Mucosa of gallbladder (tissue), 1 donor: ENCODE measurements at places on chromosomes 3 and 15. TPM values are rescaled to one million over a fixed set of nuclear protein-coding genes. Genes with fewer than 3 reads are reported as not detected.

Gene DAZL
- not detected for total RNA-seq

Gene PRICKLE2
- total RNA-seq = 28.3 TPM

Gene RYR3
- total RNA-seq = 2.0 TPM

DNA sequence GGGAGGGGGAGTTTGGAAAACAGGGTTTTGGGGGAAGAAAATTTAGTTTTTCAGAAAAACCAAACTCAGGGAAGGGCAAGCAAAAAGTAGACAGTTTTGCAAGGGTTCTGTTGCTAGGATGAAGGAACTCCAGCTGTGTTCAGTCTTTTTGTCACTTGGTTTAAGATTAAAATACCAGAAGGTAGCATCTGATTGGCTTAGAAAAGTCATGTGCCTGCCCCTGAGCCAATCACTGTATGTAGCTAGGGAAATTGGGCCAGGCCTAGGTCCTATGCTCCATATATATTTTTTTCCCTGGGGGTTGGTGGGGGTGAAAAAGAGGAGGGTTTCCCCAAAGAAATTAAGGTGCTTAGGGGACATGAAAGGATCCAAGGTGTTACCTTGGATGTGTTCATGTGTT, 24.3 kb downstream of the CLDN11 start:
- DNase-seq = no peak

GRCh38 chr15:96851613-96852012, 521.1 kb downstream of the NR2F2 start:
- no peak for DNase-seq

- DNase-seq = no peak
Observed at GRCh38 chr3:131036200-131036816, 9.6 kb downstream of the NEK11 start.

- DNase-seq = no peak
Observed at GRCh38 chr3:106339551-106339950, 470.7 kb upstream of the CBLB start.

- DNase-seq = no peak
Observed at GRCh38 chr3:22617372-22617771, 585.8 kb upstream of the UBE2E2 start.

Gene NCBP2
- total RNA-seq = 48.7 TPM

DNA sequence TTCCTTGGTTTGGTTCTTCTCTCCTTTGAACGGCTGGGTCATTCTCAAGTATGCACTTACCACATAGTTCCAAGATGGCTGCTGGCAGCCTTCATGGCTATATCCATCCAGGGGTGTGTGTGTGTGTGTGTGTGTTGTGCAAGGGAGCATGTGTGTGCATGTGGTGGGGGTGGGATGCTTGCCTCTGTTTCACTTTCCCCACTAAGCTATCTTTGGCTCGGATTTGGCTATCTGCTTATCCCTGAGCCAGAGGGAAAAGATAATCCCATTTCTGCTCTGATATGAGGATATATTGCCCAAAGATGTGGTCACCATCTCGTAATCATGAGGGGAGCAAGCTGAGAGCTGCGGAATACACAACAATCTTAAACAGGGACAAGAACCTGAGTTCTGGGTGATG, 26.2 kb downstream of the ANAPC13 start:
- no peak for DNase-seq

GRCh38 chr15:77121599-77121998, 50.7 kb upstream of the TSPAN3 start:
- no peak for DNase-seq

Gene NGLY1
- total RNA-seq = 33.3 TPM

DNA sequence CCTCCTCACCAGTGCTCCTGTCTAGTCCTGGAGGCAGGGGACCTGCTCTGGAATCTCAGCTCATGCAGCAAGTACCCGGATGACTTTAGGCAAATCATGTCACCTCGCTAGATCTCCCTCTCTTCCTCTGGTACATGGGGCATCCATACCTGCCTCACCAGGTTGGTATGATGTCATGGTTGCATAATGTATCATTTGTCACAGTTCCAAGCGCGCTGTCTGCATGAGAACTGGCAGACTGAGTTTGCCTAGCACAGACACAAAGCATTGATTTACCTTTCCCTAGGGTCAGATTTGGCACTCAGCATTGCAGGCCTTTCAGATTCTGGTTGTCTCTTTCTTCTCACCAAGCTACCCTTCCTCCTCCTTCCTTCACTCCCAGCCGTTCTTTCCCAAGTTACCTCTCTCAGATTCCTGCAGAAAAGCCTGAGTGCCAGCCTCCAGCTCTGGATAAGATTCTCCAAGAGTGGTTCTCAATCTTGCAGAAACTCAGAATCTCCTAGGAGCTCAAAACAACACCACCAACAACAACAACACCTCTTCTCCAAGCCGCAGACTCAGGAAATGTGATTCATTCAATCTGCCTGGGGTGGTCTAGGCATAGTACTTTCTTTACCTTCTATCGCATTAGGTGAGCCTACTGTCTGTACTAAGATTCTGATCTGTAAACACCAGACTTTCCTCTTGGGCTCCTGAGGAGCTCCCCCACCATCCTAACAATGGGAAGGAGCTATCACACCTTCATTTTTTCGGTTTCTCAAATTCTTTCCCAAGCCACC, 29.5 kb downstream of the FAM43A start:
- DNase-seq = no peak

Gene PIF1
- 6.0 TPM for total RNA-seq

DNA sequence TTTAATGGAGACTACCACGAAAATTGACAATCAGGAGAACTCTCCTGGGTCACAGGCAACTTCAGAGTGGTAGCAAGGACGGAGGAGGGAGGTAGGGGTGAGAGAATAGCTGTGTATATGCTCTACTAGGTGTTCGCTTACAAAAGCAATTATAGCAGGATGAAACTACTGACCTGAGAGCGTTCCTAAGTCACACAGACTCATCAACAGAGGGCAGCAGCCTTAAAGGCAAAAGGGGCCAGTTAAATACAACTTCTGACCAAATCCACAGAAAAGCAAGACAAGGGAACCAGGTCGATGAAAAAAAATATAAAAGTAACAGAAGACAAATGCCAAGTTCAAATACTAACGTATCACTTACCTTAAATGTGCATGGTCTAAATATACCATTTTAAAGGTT, 894.6 kb downstream of the PLOD2 start:
- DNase-seq = no peak

Gene CHRFAM7A
- 1.4 TPM for total RNA-seq

DNA sequence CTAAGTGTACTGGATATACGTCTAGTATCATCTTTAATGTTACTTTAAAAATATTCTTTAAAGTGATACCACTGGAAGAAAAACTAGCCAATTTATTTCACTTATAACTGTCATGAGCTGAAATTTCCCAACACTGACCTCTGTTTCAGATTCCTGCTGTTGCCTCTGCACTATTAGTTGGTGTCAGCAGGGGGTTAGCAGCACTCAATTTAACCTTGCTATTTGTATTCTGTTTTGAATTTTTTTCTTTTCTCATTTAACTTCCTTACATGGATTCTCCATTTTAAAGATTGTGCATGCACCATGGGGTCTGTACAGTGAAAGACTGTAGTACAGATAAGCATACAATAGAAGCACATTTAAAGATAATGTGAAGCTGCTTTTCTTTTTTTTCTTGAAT, 169.2 kb downstream of the UBE2E2 start:
- DNase-seq = no peak

Gene TCTA
- 57.6 TPM for total RNA-seq
